ENCODE measurements at places on chromosomes 3 and 15.

- no peak for DNase-seq
Measured at GRCh38 chr15:57189466-57189865, 186.8 kb upstream of the CGNL1 start.

GRCh38 chr3:73383470-73384049, 241.2 kb downstream of the PDZRN3 start:
- no peak for DNase-seq

GRCh38 chr15:41031232-41032078, 78.2 kb downstream of the CHAC1 start:
- no peak for DNase-seq

- no peak for DNase-seq
Measured at GRCh38 chr3:29245441-29245840, 35.4 kb upstream of the RBMS3 start.

DNA sequence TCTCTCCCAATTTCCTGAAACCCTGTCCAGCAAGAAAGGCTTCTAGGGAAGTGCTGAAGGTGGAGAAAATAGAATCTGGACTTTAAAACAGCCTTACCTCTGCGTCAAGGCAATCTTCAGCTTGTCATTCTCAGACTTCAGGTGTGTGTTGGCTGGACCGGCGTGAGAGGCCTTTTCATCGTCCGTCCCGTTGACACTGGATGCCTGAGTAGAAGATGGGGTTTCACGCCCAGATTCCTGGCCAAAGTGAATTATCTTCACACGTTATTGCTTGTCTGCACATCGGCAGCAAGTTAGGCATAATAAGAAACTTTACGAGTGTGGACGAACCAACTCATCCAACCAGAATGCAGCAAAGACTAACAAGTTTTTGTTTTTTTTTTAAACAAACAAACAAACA, 49.5 kb downstream of the WHAMM start:
- no peak for DNase-seq

- DNase-seq = no peak
Measured at GRCh38 chr3:149771652-149772271, 19.5 kb upstream of the COMMD2 start.

- DNase-seq = no peak
Measured at GRCh38 chr3:129599607-129600006, 6.9 kb downstream of the PLXND1 start.

DNA sequence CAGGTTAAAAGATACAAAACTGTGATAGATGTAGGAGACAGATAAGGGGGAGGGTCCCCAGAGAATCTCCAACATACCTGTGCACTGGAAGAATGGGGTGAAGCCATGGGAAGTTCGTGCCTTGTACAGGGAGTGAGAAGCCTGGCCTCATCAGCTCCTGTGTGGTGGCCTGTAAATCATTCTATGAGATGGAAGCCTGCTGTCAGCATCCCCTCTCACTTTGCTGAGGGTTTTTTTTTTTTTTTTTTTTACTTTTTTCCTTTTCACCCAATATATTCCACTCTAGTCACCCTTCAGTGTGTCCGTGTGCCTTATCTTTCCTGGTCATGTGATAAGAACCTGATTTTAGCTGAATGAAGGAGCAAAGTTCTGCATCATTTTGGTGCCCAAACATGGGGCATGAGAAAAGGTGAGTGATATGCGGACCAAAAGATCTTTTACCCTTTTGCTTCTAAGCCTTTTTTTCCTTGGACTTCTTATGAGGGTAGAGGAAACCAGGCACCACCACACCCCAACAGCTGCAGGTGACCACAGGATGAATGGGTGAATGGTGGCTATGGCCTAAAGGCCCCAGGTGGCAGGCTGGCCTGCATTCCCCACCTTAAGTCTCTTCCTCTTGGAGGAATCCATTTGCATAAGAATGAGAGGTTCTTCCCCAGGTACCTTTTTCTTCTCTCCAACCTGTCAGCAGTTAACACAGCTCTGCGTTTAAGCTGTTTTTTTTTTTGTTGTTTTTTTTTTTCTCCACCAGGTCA, 1345.0 kb downstream of the NSUN3 start:
- DNase-seq = no peak

GRCh38 chr15:38228618-38229017, 24.0 kb upstream of the SPRED1 start:
- no peak for DNase-seq

- DNase-seq = no peak
Measured at GRCh38 chr15:99135194-99135593, 30.3 kb downstream of the SYNM start.
